Mammary epithelial cell (primary cell): ENCODE measurements at places on chromosomes 6 and 20.
A peak's percentile ranks its signal among the peaks of the same experiment; 100 is the strongest.

- no peak for DNase-seq
Measured at GRCh38 chr6:157865249-157865648, 42.2 kb downstream of the SNX9 start.

DNA sequence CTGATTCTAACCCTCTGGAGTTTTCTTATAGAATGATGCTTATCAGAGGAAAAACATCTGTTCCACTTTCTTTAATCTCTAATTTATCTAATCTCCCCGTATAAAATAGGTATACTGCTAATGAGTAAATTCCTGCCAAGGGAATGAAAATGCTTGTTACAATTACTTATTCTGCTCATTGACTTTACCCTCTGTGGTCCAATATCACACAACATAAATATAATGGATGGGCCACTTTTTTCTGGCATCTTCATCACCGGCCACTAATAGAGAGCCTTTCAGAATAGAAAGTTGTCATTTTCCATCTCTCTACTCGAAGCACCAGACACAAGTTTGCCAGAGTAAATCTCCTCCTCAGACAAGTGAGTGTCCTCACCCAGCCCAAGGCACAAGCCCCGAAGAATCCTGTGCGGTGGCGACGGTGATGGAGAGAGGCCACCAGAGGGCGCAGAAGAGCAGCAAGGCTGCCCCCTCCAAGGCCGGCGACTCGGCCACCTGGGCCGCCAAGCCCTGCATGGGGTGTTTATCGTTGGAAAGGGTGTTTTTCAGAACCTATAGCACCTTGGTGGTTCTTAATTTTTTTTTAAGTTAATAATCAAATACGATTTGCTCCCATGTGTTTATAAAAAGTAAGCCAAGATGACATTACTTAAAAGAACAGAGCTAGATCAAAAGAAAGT lies 212.9 kb upstream of the ARID1B start:
- DNase-seq: peak; percentile 36

- peak; percentile 25 for DNase-seq
Measured at GRCh38 chr20:40016890-40017289, 672.1 kb downstream of the MAFB start.

- DNase-seq: no peak
Measured at GRCh38 chr20:18289306-18289705, 979 bp downstream of the ZNF133 start.

- peak; percentile 78 for DNase-seq
Measured at GRCh38 chr6:15423286-15423993, 177.6 kb downstream of the JARID2 start.

GRCh38 chr6:159117563-159117962 lies 51.6 kb upstream of the FNDC1 start:
- no peak for DNase-seq

- DNase-seq: peak; percentile 84
Measured at GRCh38 chr6:7236306-7237209, 76.4 kb downstream of the SSR1 start.

- no peak for DNase-seq
Measured at GRCh38 chr6:166169549-166170421, 2.1 kb upstream of the TBXT start.

GRCh38 chr20:33313686-33314314 lies 30.8 kb downstream of the BPIFB1 start:
- DNase-seq: no peak

DNA sequence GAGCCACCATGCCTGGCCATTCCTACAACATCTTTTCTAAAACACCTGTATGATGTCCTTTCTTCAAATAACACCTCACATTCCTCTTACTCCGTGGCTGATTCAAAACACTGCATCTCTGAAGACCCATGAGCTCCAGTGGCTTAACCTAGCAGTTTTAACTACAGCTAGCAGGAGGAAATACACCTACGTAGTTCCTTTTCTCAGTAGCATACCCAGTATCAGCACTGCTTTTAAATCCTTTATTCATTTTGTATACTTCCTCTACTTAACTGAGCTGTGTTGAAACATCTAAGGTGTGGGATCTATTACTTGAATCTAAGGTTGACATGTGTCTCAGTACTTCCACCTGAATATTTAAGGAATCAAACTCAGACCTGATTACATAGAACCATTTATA lies 113.6 kb upstream of the CCDC28A start:
- DNase-seq: no peak

- DNase-seq: no peak
Measured at GRCh38 chr20:39898467-39898852, 790.6 kb downstream of the MAFB start.
